K562 (cell line): ENCODE measurements at places on chromosomes 12 and 14.

GRCh38 chr14:35045798-35046047 is 349 bp upstream of the FAM177A1 start:
- DNase-seq: no peak

- DNase-seq: no peak
Observed at GRCh38 chr14:69318241-69318640, 58.3 kb downstream of the GALNT16 start.

DNA sequence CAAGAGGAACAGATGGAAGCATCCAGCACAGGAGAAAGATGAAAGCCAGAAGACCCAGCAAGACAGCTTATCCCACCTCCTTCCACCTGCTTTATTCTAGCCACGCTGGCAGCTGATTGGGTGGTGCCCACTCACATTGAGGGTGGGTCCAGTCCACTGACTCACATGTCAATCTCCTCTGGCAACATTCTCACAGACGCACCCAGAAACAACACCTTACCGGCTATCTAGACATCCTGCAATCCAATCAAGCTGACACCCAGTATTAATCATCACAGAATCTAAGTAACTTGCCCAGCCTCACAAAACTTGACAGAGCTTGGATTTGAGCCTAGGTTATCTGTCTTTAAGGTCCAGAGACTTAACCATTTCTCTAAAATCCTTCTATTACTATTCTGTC is 208.9 kb downstream of the PAH start:
- no peak for DNase-seq

- no peak for DNase-seq
Observed at GRCh38 chr12:67344979-67345710, 76.0 kb downstream of the CAND1 start.
